ENCODE measurements at places on chromosomes 1 and 21. TPM values are rescaled to one million over a fixed set of nuclear protein-coding genes. Genes with fewer than 3 reads are reported as not detected.

- H3K4me3 ChIP-seq = no peak overlapping the region
- peaks cover 88% of the 10 kb centered on the region for H3K36me3 ChIP-seq
- no peaks in the 10 kb centered on the region for H3K4me1 ChIP-seq
- no peak for DNase-seq
- no peak overlapping the region for H3K27ac ChIP-seq
Observed at GRCh38 chr21:43687566-43688399, 28.4 kb downstream of the RRP1B start.

GRCh38 chr21:31185663-31186062, 147.4 kb upstream of the KRTAP19-8 start:
- no peak for DNase-seq
- H3K27ac ChIP-seq = no peak overlapping the region
- no peaks in the 10 kb centered on the region for H3K27me3 ChIP-seq

DNA sequence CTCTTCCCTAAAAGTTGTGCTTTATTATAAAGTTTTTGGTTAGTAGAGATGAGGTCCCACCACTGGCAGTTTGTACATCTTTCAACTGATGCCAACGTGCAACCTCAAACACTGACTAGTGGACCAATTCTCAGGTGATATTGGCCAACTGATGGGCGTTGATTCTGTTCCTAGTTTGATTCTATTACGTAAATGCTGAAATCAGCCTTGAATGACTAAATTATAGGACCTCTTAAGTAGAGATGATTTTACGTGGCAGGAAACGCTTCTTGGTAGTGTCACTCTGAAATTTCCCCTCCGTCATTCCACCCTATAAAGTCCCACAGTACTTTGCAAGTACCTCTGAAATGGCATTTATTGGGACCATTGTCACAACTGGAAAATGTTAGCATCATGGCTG, 8.8 kb upstream of the FNDC7 start:
- no peak overlapping the region for H3K27ac ChIP-seq
- H3K36me3 ChIP-seq = peaks cover 5% of the 10 kb centered on the region
- DNase-seq = no peak
- H3K4me3 ChIP-seq = no peak overlapping the region

- H3K27me3 ChIP-seq = no peaks in the 10 kb centered on the region
- peak; percentile 60 for DNase-seq
- H3K4me3 ChIP-seq = no peak overlapping the region
- no peak overlapping the region for H3K27ac ChIP-seq
- H3K36me3 ChIP-seq = no peaks in the 10 kb centered on the region
- H3K4me1 ChIP-seq = peaks cover 10% of the 10 kb centered on the region
Observed at GRCh38 chr21:33196941-33197374, 32.8 kb upstream of the IFNAR2 start.

GRCh38 chr1:177077006-177077405, 87.5 kb downstream of the ASTN1 start:
- no peak overlapping the region for H3K27ac ChIP-seq
- H3K4me3 ChIP-seq = no peak overlapping the region
- no peak for DNase-seq
- H3K27me3 ChIP-seq = no peaks in the 10 kb centered on the region

GRCh38 chr1:229181419-229181818, 89.5 kb upstream of the RAB4A start:
- H3K27me3 ChIP-seq = no peaks in the 10 kb centered on the region
- H3K4me1 ChIP-seq = peaks cover 14% of the 10 kb centered on the region
- no peak for DNase-seq
- H3K27ac ChIP-seq = no peak overlapping the region
- no peak overlapping the region for H3K4me3 ChIP-seq

The C1orf185 gene
- not detected for total RNA-seq

DNA sequence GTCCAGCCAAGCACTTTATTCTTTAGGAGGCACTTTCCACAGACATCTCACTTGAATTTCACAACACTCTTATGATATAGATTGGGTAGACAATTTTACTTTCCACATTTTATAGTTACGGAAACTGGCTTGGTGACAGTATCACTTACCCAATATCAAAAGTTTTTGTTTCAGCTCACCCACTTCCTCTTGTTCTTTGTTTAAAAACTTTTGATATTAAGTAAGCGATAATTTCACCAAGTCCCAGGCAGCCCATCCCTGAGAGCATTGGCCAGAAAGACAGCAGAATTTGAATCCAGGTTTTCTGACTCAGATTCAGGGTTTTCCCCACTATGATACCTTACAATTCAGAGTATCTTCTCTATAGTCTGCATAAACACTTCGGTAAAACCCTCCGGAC, 60.0 kb downstream of the LRIG2 start:
- H3K36me3 ChIP-seq = no peaks in the 10 kb centered on the region
- no peak overlapping the region for H3K4me3 ChIP-seq
- no peaks in the 10 kb centered on the region for H3K27me3 ChIP-seq
- no peak overlapping the region for H3K27ac ChIP-seq

The MIS18A gene
- 41.4 TPM for total RNA-seq

DNA sequence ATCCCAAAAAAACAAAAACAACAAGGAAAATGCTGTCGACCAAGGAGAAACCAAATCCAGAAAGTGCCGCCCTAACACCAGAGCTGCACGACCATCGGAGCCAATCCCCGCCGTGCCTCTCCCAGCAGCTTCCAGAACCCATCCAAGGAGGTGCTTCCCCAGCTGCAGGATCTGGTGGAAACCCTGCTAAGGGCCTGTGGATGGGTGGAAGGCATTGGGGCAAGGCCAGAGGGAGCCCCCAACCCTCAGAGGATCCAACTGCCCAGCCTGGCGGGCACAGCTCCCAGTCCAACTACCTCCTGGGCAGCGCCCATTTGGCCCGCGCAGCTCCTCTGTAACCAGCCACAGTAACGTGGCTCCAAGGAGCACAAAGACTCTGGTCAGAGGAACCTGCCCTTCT, 81.6 kb downstream of the NPHP4 start:
- H3K4me1 ChIP-seq = peaks cover 13% of the 10 kb centered on the region
- H3K27me3 ChIP-seq = no peaks in the 10 kb centered on the region
- DNase-seq = no peak
- peaks cover 21% of the 10 kb centered on the region for H3K36me3 ChIP-seq
- no peak overlapping the region for H3K4me3 ChIP-seq

DNA sequence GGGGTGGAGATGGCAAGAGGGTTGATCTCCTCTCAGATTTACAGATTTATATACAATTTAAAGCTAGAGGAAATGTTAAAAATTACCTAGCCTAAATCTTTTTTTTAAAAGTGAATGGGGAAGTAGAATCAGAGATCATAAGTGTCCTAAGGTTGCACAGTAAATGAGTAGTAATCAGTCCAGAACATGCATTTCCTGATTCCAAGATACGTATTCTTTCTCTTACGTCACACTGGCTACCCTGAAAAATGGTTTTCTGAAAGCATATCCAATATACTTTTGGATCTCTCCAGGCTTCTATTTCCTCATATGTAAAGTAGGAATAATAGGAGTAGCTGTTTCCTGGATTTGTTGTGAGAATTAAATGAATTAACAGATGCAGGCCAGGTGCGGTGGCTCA, 11.7 kb downstream of the GADD45A start:
- H3K27me3 ChIP-seq = no peaks in the 10 kb centered on the region
- H3K4me3 ChIP-seq = no peak overlapping the region
- no peak overlapping the region for H3K27ac ChIP-seq
- no peaks in the 10 kb centered on the region for H3K36me3 ChIP-seq
- no peak for DNase-seq

The PIK3CD gene
- total RNA-seq = 7.1 TPM

The GRIK3 gene
- not detected for total RNA-seq

GRCh38 chr1:65387821-65388220, 32.6 kb upstream of the LEPR start:
- H3K27me3 ChIP-seq = no peaks in the 10 kb centered on the region
- H3K36me3 ChIP-seq = no peaks in the 10 kb centered on the region
- no peak for DNase-seq
- H3K4me1 ChIP-seq = peaks cover 12% of the 10 kb centered on the region
- H3K27ac ChIP-seq = no peak overlapping the region
- no peak overlapping the region for H3K4me3 ChIP-seq

DNA sequence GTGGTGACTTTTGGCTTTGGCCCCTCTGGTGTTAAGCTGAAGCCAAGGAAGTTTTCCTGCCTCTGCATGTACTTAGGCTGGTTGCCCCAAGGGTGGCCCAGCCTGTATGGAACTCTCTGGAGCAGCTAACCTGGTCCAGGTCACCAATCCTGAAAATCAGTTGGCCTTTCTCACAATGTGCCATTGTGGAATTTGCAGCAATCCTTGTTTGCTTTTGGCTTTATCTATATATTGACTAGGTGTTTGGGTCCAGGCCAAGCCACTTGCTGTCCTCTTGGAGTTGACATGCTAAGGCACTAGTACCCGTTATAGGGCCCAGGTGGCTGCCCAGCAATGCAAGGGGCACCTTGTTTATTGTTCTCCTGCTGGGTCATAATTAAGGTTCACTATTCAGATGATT, 124.6 kb downstream of the CAMTA1 start:
- peak overlapping the region; percentile 9 for H3K27ac ChIP-seq
- DNase-seq = peak; percentile 83
- H3K4me3 ChIP-seq = no peak overlapping the region
- no peaks in the 10 kb centered on the region for H3K36me3 ChIP-seq
- H3K4me1 ChIP-seq = peaks cover 39% of the 10 kb centered on the region
- H3K27me3 ChIP-seq = no peaks in the 10 kb centered on the region

DNA sequence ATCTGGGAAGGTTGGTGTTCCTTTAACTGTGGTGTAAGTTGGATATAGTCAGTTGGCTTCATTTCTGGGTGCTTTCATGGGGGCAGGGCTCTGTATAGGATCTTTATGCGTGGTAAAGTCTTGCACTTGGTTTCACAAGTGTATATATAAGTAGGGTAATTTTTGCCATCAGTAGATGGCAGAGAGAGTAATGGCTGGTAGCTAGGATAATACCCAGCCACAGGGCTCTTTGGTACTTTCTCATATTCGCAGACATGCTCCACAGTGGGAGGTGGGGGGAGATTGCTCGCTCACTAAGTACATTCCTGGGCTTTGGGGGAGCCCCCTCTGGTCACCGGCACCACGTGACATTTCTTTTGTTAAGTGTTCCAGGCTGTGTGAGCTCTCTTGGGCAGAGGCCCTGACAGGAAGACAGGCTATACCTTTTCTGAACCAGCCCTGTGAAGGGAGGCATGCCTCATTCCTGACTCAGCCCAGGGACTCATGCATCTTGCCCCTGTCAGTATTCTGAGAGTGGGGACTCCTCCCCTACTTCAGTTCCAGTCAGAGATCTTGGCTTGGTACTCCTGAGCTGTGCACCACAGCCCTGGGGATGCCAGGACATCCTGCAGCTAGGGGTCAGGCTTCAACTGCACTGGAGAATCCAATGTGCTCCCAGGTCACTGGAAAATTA, 37.6 kb downstream of the FCRL2 start:
- H3K36me3 ChIP-seq = no peaks in the 10 kb centered on the region
- no peak overlapping the region for H3K4me3 ChIP-seq

GRCh38 chr1:145977486-145978470, 13.3 kb downstream of the POLR3GL start:
- no peaks in the 10 kb centered on the region for H3K36me3 ChIP-seq
- peaks cover 66% of the 10 kb centered on the region for H3K4me1 ChIP-seq
- peak; percentile 78 for DNase-seq
- H3K4me3 ChIP-seq = no peak overlapping the region

DNA sequence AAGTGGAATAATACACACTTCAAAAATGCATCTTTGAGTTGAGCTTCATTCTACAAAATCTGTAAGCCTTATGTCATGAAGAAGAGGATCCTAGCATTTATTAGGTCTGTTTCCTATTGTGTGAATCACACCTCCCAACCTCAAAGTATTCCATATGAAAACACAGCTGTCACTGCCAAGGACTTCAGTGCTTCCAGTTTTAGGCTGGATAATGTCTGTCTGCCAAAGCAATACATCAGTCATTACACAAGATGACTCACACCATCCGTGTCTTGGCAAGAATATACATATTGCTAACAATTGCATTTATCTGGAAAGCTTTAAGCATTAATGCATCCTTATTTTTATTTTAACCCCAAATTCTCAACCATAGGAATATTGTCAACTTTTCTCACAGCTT, 125.7 kb upstream of the TMPRSS15 start:
- no peaks in the 10 kb centered on the region for H3K27me3 ChIP-seq
- no peak overlapping the region for H3K4me3 ChIP-seq
- H3K4me1 ChIP-seq = no peaks in the 10 kb centered on the region
- H3K36me3 ChIP-seq = no peaks in the 10 kb centered on the region

DNA sequence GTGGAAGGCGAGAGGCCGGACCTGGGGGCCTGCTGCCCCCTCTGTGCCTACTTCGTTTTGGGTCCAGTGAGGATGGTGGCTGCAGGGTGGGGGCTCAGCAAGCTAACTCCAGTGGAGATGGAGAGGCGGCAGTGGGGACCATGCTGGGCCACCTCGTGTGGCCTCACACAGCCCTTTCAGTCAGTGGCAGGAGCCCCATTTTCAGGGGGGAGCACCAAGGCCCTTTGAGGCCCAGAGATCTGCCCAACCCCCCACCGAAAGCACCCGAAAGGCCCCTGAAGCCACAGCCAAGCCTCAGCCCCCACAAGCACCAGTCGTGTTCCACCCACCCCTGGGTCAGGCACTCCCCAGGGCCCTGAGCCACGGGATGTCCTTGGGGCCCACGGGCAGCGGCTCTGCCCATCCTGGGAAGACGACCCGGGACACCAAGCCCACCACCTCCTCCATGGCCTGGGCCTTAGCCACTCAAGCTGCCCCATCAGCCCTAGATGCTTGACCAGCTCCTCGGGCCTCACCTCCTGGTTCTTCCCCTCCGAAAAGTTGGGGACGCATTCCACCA, 345 bp downstream of the FTCD start:
- no peak for DNase-seq
- peaks cover 50% of the 10 kb centered on the region for H3K4me1 ChIP-seq
- peak overlapping the region; percentile 84 for H3K4me3 ChIP-seq
- H3K27me3 ChIP-seq = no peaks in the 10 kb centered on the region

The CFHR5 gene
- not detected for total RNA-seq

The TDRD5 gene
- not detected for total RNA-seq

The FCER1G gene
- 1.3 TPM for total RNA-seq

- no peaks in the 10 kb centered on the region for H3K36me3 ChIP-seq
- no peaks in the 10 kb centered on the region for H3K4me1 ChIP-seq
- DNase-seq = no peak
- H3K27me3 ChIP-seq = no peaks in the 10 kb centered on the region
- no peak overlapping the region for H3K4me3 ChIP-seq
- no peak overlapping the region for H3K27ac ChIP-seq
Observed at GRCh38 chr1:216779686-216780085, 56.5 kb upstream of the ESRRG start.

GRCh38 chr1:219189021-219189824, 15.5 kb downstream of the LYPLAL1 start:
- no peak overlapping the region for H3K27ac ChIP-seq
- peaks cover 9% of the 10 kb centered on the region for H3K4me1 ChIP-seq
- H3K27me3 ChIP-seq = no peaks in the 10 kb centered on the region
- H3K36me3 ChIP-seq = no peaks in the 10 kb centered on the region
- H3K4me3 ChIP-seq = no peak overlapping the region

The CELA3B gene
- not detected for total RNA-seq

Data from HepG2 (cell line).